ENCODE measurements at places on chromosomes 4 and X.

DNA sequence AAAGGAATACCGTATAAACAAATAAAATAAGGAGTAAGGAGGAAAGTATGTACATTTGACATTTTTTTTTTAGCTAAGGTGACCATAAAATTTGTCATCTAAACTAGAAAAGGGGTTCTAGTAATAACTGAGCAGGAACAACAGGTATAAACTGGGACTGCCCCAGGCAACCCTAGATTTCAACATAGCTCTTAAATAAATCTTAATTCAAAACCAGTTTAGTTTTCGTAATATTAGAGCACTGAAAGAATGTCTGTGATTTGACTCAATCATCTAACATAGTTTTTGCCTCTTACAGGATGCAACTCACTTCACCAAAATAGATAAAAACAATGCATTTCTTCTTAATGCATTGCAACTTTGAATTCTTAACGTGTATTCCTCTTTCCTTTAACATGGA is 257.7 kb downstream of the ADAMTS3 start:
- no peak for DNase-seq

DNA sequence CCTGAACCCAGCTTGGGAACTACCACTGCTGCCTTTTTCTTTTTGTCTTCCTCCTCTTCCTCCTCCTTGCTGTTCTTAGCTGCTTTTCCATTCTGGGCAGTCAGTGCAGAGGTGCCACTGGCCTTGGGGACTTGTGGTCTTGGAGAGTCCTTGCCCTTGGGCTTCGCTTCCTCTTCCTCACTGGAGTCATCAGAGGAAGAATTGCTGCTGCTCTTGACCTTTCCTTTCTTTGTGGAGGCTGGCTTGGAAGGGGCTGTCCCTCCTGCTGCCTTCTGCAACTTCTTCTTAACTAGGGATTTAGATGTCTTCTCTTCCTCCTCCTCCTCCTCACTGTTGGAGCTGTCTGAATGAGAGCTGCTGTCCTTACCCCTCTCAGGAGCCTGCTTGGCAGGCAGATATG is 53.2 kb downstream of the FAM9B start:
- DNase-seq = no peak

GRCh38 chr4:181224852-181225251 is 1018.4 kb upstream of the TENM3 start:
- no peak for DNase-seq

DNA sequence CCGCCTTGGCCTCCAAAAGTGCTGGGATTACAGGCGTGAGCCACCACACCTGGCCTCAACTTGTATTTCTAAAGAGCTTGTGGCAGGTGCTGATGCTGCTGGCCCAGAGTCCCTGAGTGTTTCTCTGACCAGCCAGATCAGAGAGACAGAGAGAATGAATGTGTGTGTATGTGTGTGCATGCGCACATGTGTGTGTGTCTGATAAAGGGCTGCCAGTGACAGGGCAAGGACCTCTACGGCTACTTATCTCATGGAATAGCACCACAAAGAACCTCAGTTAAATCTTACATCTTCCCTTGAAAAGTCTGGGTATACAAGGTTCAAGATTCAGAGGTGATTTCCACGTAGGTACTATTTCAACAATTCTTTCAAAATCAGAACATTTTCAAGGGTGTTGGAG is 86.0 kb downstream of the SCD5 start:
- DNase-seq = no peak

DNA sequence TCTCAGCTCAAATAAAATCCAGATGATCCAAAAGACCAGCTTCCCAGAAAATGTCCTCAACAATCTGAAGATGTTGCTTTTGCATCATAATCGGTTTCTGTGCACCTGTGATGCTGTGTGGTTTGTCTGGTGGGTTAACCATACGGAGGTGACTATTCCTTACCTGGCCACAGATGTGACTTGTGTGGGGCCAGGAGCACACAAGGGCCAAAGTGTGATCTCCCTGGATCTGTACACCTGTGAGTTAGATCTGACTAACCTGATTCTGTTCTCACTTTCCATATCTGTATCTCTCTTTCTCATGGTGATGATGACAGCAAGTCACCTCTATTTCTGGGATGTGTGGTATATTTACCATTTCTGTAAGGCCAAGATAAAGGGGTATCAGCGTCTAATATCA is 18.7 kb upstream of the TLR8 start:
- DNase-seq = no peak
